ENCODE measurements at places on chromosomes 4 and X. TPM values are rescaled to one million over a fixed set of nuclear protein-coding genes. Genes with fewer than 3 reads are reported as not detected.

GRCh38 chr4:175927121-175927520 lies 115.1 kb upstream of the GPM6A start:
- no peak overlapping the region for H3K27ac ChIP-seq
- H3K27me3 ChIP-seq = no peaks in the 10 kb centered on the region
- DNase-seq = no peak
- no peak overlapping the region for H3K4me3 ChIP-seq
- H3K4me1 ChIP-seq = no peaks in the 10 kb centered on the region
- H3K36me3 ChIP-seq = no peaks in the 10 kb centered on the region

- no peak for DNase-seq
- no peak overlapping the region for H3K27ac ChIP-seq
- H3K27me3 ChIP-seq = no peaks in the 10 kb centered on the region
These were observed 150.5 kb downstream of the ARSF start for GRCh38 chrX:3191796-3192195.

- peaks cover 17% of the 10 kb centered on the region for H3K4me1 ChIP-seq
- no peak overlapping the region for H3K4me3 ChIP-seq
- peaks cover 31% of the 10 kb centered on the region for H3K27me3 ChIP-seq
- peaks cover 3% of the 10 kb centered on the region for H3K36me3 ChIP-seq
- H3K27ac ChIP-seq = no peak overlapping the region
- DNase-seq = peak; percentile 4
These were observed 21.0 kb upstream of the SORCS2 start for GRCh38 chr4:7171191-7171900.

- no peak overlapping the region for H3K27ac ChIP-seq
- no peaks in the 10 kb centered on the region for H3K36me3 ChIP-seq
- DNase-seq = no peak
- H3K4me3 ChIP-seq = no peak overlapping the region
- no peaks in the 10 kb centered on the region for H3K4me1 ChIP-seq
- peaks cover 3% of the 10 kb centered on the region for H3K27me3 ChIP-seq
These were observed 19.1 kb upstream of the ZXDA start for GRCh38 chrX:57929373-57929772.

DNA sequence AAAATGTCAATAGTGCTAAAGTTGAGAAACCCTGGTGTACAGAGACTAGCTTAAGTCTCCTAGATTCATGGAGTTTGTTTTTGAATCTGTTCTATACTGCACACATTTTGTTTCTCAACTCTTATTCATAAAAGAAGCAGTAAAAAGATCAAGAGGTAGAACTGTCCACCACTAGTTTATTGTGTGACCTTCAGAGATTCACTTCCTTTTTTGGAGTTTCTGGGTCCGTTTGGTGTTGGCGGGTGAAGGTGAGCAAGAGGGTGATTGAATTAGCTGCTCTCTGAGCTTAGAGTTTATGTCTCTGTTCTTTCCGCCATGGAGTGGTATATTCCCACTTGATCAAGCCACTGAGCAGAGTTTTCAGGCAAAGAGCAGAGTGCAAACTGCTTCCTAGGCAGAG lies 21.4 kb upstream of the PLAC1 start:
- H3K27me3 ChIP-seq = peaks cover 2% of the 10 kb centered on the region
- H3K27ac ChIP-seq = no peak overlapping the region
- DNase-seq = no peak
- peaks cover 2% of the 10 kb centered on the region for H3K4me1 ChIP-seq
- H3K4me3 ChIP-seq = no peak overlapping the region

DNA sequence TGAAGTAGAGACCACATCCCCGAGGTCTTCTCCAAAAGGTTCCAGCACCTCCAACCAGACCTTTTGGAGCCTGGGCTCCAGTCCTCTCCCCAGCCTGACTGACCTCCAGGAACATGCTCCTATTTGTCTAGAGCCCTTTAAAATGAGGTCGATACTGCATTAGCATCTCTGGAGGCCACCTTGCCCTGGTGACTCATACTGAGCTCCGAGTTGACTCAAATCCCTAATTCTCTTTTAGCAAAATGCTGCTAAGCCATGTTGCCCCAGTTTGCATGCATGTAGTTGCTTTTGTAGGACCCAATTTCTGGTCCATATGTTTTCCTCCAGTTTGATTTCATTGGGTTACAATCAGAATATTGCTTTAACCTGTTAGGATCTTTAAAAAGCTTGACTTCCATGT lies 43.5 kb upstream of the CITED1 start:
- peaks cover 3% of the 10 kb centered on the region for H3K36me3 ChIP-seq
- no peaks in the 10 kb centered on the region for H3K27me3 ChIP-seq
- H3K27ac ChIP-seq = no peak overlapping the region
- no peak overlapping the region for H3K4me3 ChIP-seq

DNA sequence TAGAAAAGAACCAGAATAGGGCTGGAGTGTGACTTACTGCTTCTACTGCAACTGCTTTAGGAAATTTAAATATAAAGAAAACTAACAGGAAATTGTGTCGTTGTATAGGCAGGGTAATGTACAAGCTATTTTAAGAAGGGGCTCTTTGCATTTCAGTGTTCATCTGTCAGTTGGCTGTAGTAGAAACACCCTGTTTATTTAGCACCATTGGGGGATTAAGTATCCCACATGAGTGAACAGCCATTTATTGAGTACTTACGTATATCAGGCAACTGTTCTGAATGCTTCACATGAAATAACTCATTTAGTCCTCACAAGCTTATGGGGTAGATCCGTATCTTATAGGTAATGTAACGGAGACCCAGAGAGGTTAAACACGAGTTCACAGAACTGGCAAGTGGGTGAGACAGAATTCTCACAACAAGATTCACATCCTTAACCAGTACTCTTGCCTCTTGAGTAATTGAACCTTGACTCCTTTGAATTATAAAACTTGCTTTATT lies 23.9 kb downstream of the STIM2 start:
- H3K27me3 ChIP-seq = no peaks in the 10 kb centered on the region
- peaks cover 60% of the 10 kb centered on the region for H3K4me1 ChIP-seq
- peak overlapping the region; percentile 80 for H3K4me3 ChIP-seq
- H3K36me3 ChIP-seq = peaks cover 18% of the 10 kb centered on the region

GRCh38 chrX:129808158-129808828 lies 28.5 kb downstream of the SASH3 start:
- peaks cover 20% of the 10 kb centered on the region for H3K4me1 ChIP-seq
- no peak overlapping the region for H3K4me3 ChIP-seq
- H3K27me3 ChIP-seq = no peaks in the 10 kb centered on the region
- H3K36me3 ChIP-seq = peaks cover 29% of the 10 kb centered on the region

GRCh38 chr4:41146716-41147506 lies 67.4 kb downstream of the APBB2 start:
- H3K27me3 ChIP-seq = peaks cover 3% of the 10 kb centered on the region
- no peak overlapping the region for H3K4me3 ChIP-seq
- H3K36me3 ChIP-seq = no peaks in the 10 kb centered on the region
- no peak overlapping the region for H3K27ac ChIP-seq

DNA sequence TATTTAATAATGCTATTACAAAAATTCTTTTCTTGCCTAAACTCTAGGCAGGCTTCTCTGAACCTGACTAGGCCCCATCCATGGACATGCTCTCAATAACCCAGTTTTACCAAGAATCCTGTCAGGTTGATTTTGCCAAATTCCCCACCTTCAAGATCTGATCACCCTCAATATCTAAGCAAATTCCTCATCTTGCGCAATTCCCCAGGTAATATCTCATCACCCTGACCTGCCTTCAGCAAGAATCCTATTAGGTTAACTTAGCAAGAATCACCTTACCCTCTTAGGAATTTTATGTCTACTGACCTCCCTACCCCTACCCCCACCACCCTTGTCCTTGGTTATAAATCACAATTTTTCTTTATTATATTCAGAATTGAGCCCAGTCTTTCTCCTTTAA lies 579.1 kb downstream of the C4orf33 start:
- no peaks in the 10 kb centered on the region for H3K36me3 ChIP-seq
- no peaks in the 10 kb centered on the region for H3K27me3 ChIP-seq
- no peak overlapping the region for H3K27ac ChIP-seq
- no peak for DNase-seq

- DNase-seq = no peak
- H3K27ac ChIP-seq = no peak overlapping the region
- peaks cover 7% of the 10 kb centered on the region for H3K27me3 ChIP-seq
These were observed 3.2 kb downstream of the MAOB start for GRCh38 chrX:43878906-43879526.

DNA sequence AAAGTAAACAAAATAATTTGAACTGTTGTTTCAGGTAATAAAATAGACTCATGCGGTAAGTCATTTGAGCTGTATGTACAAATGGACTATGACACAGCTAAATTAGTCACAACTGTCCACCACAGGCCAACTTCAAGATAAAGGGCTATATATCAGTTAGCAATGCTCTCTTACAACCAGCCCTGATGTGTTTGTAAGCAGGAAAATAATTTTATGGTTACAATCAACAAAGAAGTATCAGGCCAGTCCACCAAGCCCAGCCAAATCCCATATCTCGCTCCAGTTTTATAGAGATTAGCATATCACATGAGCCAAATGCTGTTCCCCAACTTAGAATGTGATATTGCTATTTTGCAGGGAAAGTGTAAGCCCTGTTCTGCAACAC lies 511 bp upstream of the DUSP21 start:
- no peak overlapping the region for H3K27ac ChIP-seq
- no peak for DNase-seq
- no peak overlapping the region for H3K4me3 ChIP-seq
- no peaks in the 10 kb centered on the region for H3K36me3 ChIP-seq
- no peaks in the 10 kb centered on the region for H3K4me1 ChIP-seq
- H3K27me3 ChIP-seq = no peaks in the 10 kb centered on the region

DNA sequence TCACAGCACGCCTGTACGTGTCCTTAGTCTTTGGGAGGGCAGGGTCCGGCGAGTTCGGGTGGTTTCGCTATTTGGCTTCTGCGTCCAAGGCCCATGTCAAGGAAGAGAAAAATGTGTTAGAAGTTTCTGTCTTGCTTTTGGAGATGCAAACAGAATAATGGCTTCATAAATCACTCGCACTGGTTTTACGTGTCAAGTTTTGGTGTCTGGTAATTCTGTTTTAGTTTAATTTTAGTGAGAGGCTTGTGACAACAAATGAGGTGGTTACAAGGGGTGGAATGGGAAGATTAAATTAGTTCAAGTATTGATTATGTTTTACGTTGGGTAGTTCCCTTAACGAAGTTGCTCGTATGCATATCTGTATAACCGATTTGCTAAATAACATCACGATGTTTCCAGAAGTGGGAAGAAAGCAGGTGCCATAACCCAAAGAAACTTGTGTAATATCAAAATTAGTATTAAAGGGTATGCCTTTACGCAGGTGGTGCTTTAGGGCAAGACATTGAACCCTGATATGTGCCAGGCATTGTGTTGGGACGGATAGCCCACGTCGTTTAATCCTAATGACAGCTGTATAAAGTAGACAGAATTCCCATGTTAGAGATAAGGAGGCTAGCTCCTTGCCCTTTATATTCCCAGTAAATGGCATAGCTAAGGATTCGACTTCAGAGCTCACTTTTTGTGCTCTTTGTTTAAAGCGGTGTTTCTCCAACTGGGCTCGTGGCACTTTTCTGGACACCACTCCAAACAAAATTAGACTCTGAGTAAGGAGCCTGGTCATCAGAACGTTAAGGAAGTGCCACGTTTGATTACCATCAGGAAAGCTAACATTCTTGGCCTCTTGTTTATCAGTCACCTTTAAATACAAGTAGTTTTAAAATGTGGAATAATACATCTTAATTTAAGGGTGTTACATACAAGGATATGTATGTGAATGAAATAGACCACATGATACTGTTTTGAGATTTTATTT lies 843 bp downstream of the RPL34 start:
- peak overlapping the region; percentile 93 for H3K4me3 ChIP-seq
- H3K27ac ChIP-seq = peak overlapping the region; percentile 95
- no peak for DNase-seq

GRCh38 chrX:5971300-5971699 lies 257.4 kb downstream of the NLGN4X start:
- DNase-seq = no peak
- H3K27me3 ChIP-seq = no peaks in the 10 kb centered on the region
- no peak overlapping the region for H3K4me3 ChIP-seq
- H3K4me1 ChIP-seq = no peaks in the 10 kb centered on the region
- H3K27ac ChIP-seq = no peak overlapping the region
- no peaks in the 10 kb centered on the region for H3K36me3 ChIP-seq

ATP1B4 gene
- total RNA-seq = not detected

TEX13B gene
- total RNA-seq = not detected

BMP3 gene
- not detected for total RNA-seq

F9 gene
- total RNA-seq = not detected

MAGEA6 gene
- total RNA-seq = not detected

HMGB3 gene
- 33.8 TPM for total RNA-seq

CTSO gene
- 7.6 TPM for total RNA-seq
